ENCODE measurements at places on chromosomes 16 and 17.

GRCh38 chr16:66902648-66903543 lies 15.8 kb downstream of the CDH16 start:
- no peak for DNase-seq

DNA sequence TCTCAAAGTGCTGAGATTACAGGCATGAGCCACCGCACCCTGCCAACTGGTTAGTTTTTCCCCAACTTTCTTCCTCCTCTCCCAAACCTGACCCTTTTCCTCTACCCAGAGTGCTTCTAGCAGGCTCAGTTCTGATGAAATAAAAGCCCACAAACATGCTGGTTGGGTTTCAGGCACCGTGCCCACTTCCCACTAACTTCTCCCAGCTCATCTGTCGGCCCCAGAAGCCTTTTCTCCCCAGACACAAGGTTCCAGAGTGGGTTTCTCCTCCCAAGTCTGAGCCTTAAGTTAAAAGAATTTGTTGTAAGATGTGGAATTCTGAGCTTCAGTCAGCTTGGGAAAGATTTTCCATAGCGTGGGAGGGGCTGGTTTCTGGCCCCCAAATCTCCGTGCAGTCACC lies 11.5 kb upstream of the SCN4A start:
- DNase-seq: no peak

DNA sequence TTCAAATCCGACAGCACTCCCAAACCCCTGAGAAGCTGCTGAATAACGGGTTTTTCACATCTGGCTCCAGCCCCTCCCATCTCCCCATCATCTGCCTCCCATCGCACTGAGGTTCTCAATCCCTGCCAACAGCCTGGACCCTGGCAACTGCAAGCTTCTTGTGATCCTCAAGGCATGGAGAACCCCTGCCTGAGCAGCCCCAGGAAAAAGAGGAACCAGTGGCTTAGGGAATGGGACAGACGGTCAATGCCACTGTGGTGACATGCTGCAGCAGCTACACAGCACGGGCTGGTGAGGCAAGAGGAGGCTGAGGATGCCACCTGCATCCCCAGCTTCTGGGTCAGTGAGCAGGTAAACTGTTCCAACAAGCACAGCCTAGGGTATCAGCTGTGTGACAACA lies 3.3 kb upstream of the MBTPS1 start:
- DNase-seq: no peak

DNA sequence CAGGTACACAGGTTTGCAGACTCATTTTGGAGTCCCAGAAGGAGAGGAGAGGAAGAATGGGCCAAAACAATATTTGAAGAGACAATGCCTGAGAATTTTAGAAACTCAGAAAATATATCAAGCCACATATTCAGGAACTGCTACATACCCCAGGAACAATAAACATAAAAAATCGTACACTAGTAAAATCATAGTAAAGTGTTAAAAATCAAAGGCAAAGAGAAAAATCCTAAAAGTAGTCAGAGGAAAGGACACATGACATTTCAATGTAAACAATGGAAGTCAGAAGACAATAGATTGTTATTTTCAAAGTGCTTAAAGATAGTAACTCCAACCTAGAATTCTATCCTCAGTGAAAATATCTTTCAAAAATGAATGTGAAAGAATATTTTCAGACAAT lies 28.5 kb upstream of the NACA2 start:
- DNase-seq: no peak

DNA sequence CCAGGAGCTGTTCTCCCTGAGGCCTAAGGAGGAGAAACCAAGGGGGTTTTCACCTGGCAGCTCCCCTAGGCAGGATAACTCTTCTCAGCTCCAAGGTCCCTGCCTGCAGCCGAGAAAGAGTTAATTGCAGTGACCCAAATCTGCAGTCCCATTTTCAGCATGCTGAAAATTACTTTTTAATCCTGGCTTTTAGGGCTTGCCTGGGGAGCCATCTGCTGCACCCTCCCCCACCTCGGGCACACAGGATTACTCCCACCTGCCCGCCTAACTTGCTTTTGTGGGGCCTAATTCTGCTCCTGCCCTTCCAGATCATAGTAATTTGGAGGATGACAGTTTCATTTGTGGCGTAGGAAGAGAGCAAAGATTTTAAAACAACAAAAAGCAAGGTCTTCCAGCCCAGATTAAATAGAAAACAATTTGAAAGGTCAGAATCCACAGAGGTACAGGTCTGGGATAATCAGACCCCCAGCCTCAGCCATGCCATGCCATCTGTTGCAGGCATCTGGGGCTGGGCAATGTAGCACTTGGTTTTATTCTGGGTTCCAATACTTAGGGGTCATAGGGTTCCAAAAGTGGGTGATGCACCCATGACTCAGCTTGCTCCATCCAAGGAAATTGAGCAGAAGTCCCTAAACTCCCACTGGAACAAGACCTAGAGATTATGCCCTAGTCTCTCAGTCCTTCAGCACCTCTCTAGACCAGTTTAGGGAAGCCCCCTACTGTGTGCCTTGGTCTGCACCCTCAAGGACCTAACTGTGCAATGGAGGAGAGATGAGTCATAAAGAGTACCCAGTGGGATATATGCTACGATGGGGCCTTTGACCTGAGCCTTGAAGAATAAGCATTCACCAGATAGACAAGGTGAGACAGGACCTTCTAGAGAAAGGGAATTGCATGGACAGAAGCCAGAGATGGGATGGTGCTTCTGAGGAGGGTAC lies 64.5 kb upstream of the NLK start:
- DNase-seq: no peak

GRCh38 chr17:3889325-3890012 lies 3.4 kb downstream of the CAMKK1 start:
- no peak for DNase-seq

DNA sequence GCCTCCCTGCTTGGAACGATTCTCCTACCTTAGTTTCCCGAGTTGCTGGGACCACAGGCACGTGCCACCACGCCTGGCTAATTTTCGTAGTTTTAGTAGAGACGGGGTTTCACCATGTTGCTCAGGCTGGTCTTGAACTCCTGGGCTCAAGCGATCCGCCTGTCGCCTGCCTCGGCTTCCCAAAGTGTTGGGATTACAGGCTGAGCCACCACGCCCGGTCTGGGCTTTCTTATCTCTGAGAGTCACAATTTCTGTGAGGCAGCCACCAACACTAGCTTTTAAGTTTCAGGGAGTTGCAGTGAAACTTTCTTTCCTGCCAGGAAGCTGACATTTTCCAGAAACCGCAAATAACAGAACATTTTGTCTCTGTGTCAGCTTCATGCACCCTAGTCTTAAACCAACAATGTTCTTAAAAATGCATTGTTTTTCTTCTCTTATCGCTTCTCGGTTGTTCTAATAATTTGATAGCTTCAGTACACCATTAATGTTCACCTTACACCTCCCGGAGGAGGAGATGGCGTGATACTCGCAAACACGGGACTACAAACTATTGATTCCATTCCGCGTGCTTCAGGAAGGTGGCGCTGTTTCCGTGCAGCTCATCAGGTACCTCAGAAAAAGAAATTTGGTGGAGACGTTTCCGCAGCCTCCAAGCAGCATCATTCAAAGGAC lies 7.4 kb upstream of the DHRS7B start:
- peak; percentile 72 for DNase-seq

GRCh38 chr17:50807009-50807408 lies 28.4 kb upstream of the WFIKKN2 start:
- no peak for DNase-seq

Data from small intestine (tissue), 16 donors.